Skin of body (tissue), 3 donors: ENCODE measurements at places on chromosomes 1 and 21. TPM values are rescaled to one million over a fixed set of nuclear protein-coding genes. Genes with fewer than 3 reads are reported as not detected.

The SEMA4A gene
- total RNA-seq = 12.1 TPM

The KCNA3 gene
- 0.30 TPM for total RNA-seq

The CEP350 gene
- 69.0 TPM for total RNA-seq

The CIART gene
- total RNA-seq = 2.1 TPM

The DOP1B gene
- total RNA-seq = 11.9 TPM

- no peak for DNase-seq
These were observed 19.3 kb upstream of the SHCBP1L start for GRCh38 chr1:182972231-182972630.

DNA sequence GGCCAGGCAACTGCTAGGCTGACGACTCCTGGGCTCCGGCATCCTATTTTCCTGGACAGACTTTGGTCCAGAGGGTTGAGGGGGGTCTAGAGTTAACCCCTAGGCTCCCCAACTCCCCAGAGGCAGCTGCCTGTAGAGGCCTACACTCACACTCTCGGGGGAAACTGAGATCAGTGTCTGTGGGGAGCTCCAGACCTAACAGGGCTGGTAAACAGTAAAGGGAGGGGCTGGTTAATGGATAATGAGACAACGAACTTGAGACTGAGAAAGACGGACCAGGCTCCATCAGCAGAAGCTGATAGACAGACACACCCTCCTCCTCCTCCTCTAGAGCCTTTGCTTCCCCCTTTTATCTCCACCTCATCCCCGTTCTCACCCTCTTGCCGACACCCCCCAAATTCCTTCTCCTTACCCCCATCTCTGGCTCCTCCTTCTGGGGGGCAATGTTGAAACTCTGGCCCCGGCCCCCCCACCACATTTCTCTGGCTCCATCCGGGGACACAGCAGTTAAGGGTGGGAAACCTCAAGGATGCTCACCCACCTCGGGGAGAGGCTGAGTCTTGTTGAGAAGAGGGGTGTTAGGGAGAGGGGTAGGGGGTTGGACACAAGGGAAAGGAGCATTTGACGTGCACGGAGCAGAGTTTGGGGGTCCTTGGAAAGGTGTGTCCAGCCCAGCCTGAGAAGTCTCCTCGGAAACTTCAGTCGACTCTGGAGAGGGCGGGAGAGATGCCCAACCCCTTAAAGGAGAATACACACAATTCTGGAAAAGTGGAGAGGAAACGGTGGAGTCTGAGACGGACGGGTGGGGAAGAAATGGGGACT lies at the start of gene MTMR11:
Gene MTMR11 (minus strand): TSS at position 710 of the 822 bp plus-strand sequence. CDS start 232 bp downstream, at position 478.
- DNase-seq = peak; percentile 29

DNA sequence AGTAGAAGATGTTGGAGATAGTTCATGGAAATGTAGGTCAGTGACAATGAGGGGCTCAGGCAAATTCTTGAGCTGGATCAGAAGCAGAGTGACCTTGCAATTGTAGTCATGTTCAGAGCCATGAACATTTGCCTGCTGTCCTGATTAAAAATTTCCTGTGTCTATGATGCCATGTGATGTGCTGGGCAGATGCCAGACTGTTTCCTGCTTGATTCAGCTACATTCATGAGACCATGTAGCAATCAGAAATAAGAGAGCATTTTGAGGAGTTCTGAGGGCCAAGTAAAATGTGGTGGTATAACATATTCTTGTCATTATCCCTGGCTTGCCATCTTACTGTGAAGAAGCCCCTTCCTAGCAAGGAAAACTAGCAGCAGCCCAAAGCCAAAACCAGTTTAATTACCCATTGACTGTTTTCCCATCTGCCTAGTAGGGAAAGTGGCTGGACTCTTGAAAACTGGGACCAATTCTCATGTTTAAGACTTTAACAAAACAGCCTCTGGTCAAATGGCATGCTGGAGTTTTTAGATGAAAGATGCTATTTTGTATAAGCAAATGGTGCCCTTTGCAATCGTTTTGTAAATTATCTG lies 118.3 kb downstream of the NOS1AP start:
- DNase-seq = no peak

GRCh38 chr1:178579562-178579961 lies 66.7 kb downstream of the TEX35 start:
- no peak for DNase-seq

- no peak for DNase-seq
These were observed 746 bp downstream of the TADA1 start for GRCh38 chr1:166875302-166875733.

DNA sequence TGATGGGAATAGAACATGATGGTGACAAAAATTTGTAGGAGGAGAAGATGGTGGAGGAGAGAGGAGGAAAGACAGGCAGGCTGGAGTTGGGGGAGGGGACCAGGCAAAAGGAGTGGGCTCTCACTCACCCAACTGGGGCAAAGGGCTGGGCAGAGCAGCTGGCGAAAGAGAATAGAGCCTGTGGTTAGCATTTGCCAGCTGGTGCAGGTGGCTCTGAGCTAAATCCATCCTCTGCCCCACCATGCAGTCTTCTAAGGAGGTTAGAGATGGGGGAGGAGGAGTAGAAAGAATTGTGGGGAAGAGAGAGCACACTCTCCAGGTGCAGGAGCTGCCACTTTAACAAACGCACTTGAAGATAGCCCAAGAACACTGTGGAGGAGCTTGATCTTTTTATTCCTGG lies 27.6 kb upstream of the SLAMF1 start:
- DNase-seq = no peak

DNA sequence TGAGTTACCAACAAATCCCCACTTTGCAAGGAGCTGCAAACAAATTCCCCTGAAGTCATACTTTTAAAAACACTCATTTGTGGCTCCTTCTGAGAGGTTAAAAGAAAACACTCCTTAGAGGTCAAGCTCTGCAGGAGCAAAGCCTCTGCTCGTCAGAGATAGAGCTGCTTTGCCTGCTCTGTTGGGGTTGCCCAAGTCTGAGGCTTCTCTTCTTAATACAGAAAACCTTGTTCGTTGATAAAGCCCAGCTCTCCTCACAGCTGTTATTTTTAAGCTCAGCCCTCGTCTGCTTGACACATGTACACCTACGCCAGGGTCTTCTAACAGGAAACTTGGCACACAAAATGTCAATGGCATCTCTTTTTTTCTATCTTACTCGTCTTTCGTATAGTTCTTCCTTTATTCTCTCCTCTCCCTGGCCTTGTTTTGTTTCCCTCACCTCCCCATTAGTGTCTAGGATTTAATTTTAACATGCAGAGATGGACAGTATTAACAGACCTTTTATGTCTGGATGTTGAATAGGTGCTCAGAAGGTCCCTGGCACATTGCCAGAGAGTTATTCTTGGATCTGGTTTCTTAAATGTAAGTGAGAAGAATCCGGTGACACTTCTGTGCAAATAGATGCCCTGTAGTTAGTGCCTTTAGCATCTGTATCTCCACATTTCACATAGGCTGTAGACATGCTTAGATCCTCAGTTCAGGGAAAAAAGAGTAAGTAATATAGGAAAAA lies 86.0 kb downstream of the LRRC53 start:
- DNase-seq = no peak

- DNase-seq = no peak
These were observed 340.0 kb upstream of the DUSP10 start for GRCh38 chr1:222081859-222082258.

DNA sequence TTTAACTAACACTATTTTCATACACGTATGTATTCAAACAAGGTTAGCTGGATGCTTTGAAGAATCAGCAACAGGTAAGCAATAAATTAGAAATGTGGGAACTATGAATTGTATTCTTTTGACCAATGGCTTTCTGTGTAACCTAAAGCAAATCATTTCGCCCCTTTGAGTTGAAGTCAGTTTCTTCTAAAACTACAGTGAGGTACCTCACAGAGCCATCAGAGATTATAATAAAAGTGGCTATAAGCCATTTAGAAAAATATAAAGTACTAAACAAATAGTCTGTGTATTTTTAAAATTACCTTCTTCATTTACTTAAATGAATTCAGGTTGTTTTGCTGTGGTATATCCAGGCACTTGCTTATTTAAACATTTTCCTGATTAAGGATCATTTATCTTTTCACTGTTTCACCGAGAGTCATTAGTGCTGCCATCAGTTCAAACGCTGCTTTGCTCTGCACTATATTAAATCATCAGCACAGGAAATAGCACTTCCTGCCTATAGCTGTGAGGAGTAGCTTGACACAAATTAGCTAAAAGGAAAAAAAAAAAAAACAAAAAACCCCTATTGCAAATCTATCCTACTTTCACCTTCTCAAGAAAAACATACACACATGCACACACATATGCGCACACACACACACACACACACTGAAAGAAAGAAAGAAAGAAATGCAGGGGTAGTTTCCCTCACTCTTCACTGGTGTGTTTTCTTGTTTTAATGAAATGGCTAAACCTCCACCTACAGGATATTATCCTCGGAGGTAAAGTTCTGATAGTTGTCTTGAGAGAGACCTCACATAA lies 39.8 kb upstream of the C1orf105 start:
- DNase-seq = peak; percentile 38

- no peak for DNase-seq
These were observed 11.4 kb downstream of the THBS3 start for GRCh38 chr1:155196103-155196892.

DNA sequence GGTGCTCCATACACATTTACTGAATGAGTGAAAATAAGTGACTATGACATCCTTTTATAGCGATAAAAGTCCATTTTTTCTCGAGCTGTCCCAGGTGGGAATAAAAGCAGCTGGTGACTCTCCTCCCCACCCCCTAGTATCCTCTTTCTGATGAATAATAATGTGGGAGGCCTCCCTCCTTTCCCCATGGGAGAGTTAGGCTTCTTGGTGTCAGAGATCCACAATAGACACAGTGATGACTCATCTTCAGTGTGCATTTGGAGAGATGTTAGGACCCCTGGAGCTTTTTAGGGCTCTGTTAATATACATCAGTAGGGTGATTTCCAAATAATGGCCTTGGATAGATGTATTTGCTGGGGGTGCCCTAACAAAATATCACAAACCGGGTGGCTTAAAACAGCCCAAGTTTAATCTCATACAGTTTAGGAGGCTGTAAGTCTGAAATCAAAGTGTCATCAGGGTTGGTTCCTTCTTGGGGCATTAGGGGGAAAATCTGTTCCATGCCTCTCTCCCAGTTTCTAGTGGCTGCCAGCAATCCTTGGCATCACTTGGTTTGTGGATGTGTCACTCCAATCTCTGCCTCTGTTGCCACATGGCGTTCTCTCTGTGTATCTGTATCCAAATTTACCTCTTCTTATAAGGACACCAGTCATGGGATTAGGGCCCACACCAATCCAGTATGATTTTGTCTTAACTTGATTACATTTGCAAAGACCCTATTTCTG lies 4.4 kb upstream of the PHC2 start:
- no peak for DNase-seq
